ENCODE measurements at places on chromosomes 3 and 15. TPM values are rescaled to one million over a fixed set of nuclear protein-coding genes. Genes with fewer than 3 reads are reported as not detected.

GRCh38 chr3:168322941-168323340 is 227.2 kb upstream of the GOLIM4 start:
- DNase-seq, result no peak

- no peak for DNase-seq
Observed at GRCh38 chr15:64981812-64982431, 7.8 kb downstream of the SPG21 start.

- no peak for DNase-seq
Observed at GRCh38 chr15:33956397-33956796, 11.9 kb upstream of the CHRM5 start.

Gene GP5
- total RNA-seq, result not detected

DNA sequence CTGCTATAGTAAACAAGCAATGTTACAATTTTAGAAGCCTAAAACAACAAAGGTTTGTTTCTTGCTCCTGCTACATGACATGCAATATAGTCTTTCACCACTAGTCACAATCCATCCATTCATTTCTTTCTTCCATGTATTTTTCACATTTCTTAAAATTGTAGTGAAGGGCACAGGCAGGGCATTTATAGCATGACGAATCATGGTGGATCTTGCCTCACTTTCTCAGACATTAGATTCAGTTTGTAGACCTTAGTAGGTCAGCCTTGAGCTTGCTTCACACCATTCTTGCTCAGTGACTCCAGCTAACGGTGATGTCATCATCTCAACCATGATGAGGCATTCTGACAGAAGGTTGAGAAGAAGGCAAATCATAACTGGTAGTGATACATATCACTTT is 546.8 kb downstream of the TBL1XR1 start:
- DNase-seq, result peak; percentile 64

Gene MEX3B
- 1.1 TPM for total RNA-seq

Gene SRP14
- total RNA-seq, result 360 TPM

Gene LRRC31
- not detected for total RNA-seq

DNA sequence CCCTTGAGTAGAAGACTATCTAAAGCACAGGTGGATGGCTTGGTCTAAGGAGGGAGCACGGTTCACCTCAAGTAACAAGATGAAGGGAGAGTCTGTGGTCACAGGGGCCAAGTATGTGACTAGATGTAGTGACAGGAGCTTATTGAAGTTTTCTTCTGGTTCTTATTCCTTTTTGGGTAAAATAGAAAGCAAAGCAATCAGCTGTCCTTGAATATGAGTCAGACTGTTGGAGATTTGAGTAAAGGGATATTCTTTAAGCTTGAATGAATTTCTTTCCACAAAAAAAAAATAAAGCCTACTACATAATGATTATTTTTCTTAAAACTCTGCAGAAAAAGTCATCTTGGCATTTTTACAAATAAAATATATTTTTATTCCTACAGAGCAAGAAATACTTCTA is 1.5 kb upstream of the CNTN6 start:
- DNase-seq, result no peak

Gene CMTM8
- 11.2 TPM for total RNA-seq

Gene NTRK3
- not detected for total RNA-seq

DNA sequence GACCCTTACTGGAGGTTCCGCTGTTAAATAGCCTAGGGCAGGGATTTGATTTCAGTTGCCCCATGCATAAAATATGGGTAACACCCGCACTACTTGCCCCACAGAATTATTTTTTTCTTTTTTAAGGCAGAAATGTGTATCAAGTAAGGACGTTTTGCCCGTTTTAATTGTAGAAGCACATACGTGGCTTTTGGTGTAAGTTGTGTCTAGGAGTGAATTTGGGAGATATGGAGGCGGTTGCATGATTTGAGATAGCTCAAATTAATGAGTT is 636 bp upstream of the LRRC58 start:
- no peak for DNase-seq

Gene TM6SF1
- not detected for total RNA-seq

Gene ASB14
- not detected for total RNA-seq

Gene GP9
- total RNA-seq, result not detected

DNA sequence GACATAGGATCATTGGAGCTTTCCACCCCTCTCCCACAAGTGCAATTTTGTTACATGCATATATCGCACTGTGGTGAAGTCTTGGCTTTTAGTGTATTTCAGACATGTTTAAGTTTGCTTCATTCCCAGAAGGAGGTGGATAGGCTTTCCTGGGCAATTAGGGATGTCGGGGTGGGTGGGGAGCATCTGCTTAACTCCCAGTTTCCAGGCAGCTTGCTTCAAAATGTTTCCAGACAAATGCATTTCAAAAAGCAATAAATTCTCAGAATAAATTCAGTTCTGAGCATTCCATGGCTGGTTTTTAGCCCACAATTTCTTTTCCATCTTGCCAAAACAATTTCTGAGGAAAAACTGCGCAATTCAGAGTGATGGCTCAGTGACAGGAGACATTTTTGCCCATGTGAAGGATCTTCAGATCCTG is 227.7 kb upstream of the ZPLD1 start:
- no peak for DNase-seq

- no peak for DNase-seq
Observed at GRCh38 chr3:194176274-194176991, 40.5 kb downstream of the HES1 start.

Gene SCN10A
- not detected for total RNA-seq

Gene EFHB
- not detected for total RNA-seq

Gene RTP1
- not detected for total RNA-seq

Gene TRIM71
- total RNA-seq, result 0.03 TPM

DNA sequence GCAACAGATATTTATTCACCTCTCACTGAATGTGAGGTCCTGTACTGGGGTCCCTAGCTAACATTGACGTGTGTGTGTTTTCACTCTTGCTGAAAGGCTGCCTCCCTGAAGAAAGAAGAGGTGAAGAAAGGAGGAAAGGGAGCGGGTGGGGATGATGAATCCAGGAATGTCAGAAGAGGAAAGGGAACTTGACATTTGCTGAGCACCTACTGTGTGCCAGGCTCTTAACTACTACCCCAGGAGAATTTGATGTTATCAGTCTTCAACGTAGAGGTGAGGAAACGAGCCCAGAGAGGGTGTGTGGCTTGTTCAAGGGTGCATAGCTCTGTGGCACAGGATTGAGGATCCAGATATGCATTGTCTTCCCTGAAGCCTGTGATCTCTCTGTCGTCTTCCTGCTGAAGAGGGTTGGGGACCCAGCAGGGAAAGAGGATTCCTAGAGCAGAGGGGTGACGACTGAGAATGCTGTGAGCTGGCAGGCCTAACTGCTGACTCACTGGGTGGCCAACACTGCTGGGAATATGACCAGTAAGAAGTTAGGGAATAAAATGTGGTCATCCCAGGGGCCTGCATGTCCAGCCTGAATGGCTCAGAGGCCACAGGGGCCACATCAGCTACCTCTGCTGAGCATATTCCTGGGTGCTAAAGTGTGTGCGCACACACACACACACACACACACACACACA is 6.6 kb upstream of the ATP2B2 start:
- DNase-seq, result no peak

Gene GOLGA8J
- total RNA-seq, result 0.16 TPM

Gene BLM
- 41.3 TPM for total RNA-seq

Gene CASR
- total RNA-seq, result not detected

- no peak for DNase-seq
Observed at GRCh38 chr15:92074646-92075045, 221.1 kb downstream of the SLCO3A1 start.

Gene BUB1B
- total RNA-seq, result 34.6 TPM

Gene SCN5A
- total RNA-seq, result 1.0 TPM

DNA sequence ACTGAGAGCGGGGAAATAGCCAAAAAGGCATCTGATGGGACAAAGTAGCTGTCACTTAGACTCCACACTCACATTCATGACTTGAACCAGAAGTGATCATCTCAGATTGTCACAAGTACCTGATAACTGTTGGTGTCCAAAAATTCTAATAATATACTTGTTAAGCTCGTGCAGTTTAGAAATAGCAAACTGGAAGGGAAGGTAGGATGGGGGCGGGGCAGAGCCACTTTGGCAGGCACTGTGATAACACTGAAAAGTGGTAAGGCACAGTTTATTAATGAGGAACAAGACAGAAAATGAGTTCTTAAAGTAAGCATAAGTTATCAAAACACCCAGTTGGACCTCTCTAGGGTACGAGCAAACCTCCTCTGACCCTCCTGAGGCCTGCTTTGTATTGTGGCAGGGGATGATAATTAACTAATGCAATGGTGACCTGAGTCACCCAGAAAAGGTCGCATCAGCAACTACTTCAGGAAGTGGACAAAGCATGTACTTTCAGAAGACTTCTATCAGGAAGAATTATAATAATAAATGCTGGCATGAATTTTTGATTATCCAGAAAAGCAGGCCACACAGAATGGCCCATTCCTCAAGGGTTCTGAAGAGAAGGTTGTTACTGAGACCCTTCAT is 54.4 kb downstream of the ADCY5 start:
- no peak for DNase-seq

DNA sequence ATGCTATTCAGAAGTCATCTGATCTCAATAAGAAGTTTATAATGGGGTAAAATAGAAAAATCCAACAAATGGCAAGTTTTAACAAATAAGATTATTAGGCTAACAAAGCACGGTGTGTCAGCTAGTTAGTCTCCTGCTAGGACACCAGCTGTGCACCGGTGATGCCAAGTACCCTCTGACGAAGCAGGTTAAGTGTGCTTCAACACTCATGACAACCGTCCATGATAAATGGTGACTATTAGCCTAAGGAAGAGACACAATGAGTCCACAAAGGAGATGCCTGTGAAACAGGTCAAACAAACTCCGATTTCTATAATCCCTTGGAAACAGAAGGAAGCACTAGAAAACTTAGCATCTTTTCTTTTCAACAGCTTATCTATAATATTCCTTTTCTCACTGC is 36.5 kb downstream of the ATP13A3 start:
- DNase-seq, result no peak

Gene GABRA5
- 11.6 TPM for total RNA-seq

GRCh38 chr15:19944261-19944888 is 597.2 kb downstream of the GOLGA6L6 start:
- no peak for DNase-seq

Gene NR1I2
- total RNA-seq, result not detected

DNA sequence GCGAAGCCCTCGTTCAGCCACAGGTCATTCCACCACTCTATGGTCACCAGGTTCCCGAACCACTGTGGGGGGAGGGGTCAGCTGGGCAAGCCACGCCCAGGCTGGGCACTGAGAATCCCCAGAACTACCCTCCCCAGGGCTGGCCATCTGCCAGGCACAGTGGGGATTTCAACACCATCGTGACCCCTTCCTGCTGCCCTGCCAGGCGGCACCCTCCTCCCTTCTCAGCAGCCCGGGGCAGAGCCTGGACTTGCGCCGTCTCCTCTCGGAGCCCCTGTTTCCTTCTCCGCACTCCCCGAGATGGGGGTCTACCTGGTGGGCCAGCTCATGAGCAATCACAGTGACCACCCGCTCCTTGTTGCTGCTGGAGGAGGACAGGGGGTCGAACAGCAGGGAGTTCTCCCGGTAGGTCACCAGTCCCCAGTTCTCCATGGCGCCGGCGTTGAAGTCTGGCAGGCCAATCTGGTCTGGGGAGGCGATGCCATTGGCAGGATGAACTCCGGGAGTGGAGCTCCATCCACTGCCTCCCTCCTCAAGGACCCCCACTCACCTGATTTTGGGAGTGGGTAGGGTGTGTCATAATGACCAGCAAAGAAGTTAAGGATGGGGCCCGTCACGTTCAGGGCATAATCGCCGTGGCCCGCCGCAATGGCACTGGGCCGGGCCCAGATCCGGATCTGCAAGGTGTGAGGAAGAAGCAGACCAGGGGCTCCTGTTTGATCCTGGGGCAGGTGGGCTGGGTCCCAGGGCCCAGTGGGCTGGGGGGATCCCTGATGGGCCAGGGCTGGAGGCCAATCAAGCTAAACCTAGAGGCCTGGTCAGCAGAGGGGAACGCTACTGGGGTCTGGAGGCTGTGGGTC is 10.5 kb downstream of the ANPEP start:
- DNase-seq, result no peak

Gene IL17RB
- not detected for total RNA-seq

- peak; percentile 64 for DNase-seq
Observed at GRCh38 chr3:25423780-25424588, 4.1 kb upstream of the RARB start.

Gene CATSPER2
- 0.53 TPM for total RNA-seq

DNA sequence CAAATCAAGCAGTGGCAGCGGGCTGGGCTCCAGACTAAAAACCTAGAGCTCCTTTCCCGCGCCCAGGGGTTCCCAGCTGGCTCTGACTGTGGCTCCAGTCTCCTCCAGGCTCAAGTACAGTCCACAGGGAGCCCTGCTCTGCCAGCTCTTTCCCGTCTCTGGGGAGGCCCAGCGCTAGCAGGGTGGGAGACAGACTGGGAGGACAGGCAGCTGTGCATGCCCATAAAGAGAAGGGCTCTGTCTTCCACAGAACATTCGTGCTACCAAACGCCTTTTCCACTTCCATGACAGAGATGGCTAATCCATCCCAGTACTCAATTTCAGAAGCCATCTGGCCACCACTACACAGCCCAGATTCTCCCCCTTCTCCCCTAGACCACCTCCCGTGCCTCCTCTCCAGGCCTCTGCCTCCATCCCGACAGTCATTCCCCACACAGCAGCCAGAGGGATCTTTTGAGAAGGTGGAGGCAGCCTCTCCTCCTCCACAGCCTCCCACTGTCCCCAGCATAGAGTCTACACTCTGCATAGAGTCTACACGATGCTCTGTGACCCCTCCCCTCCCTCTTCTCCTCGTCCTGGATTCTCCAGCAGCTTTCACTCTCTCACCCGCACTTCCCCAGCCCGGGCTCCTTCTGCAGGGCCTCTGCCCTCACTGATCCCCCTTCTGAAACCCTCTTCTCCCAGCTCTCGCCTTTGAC is 6.8 kb upstream of the DUSP7 start:
- DNase-seq, result no peak

- DNase-seq, result no peak
Observed at GRCh38 chr3:122357828-122358702, 25.0 kb downstream of the MIX23 start.

DNA sequence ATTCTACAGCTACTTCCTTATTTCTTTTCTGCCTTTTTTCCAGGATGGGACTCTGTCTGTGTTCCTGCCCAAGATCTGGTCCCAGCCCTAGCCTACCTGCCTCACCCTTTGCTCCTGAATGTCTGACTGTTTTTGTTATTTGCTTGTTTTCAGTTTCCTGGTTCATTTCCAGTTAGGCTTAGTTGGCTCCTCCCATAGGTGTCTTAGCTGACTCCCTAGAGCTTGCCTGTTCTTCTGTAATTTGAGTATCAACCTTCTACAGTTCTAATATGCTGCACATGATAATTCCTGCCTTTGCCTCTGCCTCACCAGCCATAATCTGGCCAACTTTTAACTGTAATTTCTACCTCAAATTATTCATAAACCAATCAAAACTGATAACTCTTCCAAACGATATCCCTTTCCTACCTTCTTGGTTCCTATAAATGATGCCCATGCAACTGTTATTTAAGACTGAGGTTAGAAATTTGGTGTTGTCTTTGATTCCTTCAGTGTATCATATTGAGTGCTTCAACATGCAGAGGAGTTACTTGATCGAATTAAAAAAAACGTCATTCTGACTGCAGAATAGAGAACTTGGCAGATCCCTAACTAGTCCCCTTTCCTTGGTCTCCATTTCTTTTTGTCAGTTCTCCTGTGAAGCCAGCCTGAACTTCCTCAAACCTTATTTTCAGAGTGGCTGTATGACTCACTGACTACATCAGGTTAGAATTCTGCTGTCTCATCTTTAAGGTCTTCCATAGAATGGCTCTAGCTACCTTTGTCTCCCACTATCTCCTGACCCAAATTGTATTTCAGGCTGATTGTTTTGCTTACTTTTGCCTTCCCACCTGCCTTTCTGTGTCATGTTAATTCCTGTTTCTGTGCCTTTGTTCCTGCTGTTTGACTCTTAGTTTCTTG is 8.4 kb downstream of the GOLM2 start:
- no peak for DNase-seq

- DNase-seq, result no peak
Observed at GRCh38 chr3:15055019-15055557, 10.0 kb downstream of the MRPS25 start.
